ENCODE measurements at places on chromosomes 7 and 10.

DNA sequence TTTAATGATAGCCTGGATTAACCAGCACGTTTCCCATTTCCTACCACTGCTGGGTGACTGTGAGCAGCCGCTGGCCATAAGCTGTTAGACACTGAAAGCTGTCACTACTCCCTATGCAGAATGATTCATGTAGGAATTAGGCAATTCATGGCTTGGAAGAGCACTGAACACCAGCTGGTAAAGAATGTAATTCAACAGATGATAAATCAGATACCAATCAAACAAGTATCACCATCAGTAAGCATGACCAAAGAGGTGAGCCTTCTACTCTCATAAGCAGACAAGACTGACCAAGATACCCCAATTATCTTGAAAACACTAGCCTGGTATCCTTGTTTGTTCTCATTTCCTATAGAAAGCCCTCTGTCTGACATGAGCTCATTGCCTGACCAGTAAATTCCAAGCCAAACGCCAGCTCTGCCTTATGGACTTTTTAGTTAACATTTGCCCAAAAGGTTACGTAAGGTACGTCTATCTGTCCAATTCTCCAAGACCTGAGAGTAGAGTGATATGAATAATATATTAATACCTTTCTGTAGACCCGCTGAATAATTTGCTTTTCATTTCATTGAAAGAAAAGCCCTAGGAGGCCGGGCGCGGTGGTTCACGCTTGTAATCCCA lies 127.7 kb downstream of the ELMO1 start:
- DNase-seq: no peak

GRCh38 chr7:14934839-14935238 lies 32.3 kb upstream of the DGKB start:
- no peak for DNase-seq

- no peak for DNase-seq
Observed at GRCh38 chr10:44853796-44854195, 57.3 kb upstream of the TMEM72 start.

- DNase-seq: no peak
Observed at GRCh38 chr7:69217516-69218350, 380.5 kb upstream of the AUTS2 start.

GRCh38 chr7:38070718-38071117 lies 107.3 kb upstream of the STARD3NL start:
- DNase-seq: no peak

DNA sequence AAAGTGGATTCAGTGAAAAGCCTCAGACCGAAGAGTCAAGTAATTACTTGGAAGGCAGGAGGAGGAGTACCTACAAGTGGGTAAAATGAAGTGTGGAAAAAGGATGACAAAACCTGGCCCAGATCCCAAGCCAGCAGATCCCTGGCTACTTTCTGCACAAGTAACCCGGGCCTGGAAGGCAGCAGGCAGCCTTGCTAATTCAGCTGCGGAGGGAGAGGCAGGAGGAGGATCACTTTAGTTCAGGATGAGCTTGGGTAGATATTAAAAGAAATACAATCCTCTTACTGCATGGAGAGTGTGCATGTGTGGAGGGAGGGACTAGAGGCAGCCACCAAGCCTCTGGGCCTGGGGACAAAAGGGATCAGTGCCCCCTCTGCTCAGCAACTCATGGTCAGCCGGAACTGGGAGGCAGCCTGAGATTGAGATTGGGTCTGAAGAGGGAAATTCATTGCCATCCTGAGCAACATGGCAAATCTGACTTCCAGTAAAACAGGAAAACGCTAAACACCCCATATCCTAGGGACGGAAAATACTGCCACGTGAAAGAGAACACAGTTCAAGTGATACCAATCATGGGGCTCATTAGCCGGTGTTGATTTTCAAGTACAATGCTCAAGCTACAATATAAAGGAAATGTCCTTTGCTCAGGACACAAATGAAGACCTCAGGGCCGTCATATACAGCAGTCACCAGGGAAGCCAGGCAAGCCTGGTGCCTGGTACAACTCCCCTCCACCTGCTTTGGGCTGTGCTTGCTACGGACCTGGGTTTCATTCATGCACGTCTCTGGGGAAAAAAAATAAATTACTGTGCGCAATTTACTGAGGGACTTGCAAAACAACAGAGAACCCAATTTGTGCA lies 1.3 kb downstream of the AMPH start:
- no peak for DNase-seq

DNA sequence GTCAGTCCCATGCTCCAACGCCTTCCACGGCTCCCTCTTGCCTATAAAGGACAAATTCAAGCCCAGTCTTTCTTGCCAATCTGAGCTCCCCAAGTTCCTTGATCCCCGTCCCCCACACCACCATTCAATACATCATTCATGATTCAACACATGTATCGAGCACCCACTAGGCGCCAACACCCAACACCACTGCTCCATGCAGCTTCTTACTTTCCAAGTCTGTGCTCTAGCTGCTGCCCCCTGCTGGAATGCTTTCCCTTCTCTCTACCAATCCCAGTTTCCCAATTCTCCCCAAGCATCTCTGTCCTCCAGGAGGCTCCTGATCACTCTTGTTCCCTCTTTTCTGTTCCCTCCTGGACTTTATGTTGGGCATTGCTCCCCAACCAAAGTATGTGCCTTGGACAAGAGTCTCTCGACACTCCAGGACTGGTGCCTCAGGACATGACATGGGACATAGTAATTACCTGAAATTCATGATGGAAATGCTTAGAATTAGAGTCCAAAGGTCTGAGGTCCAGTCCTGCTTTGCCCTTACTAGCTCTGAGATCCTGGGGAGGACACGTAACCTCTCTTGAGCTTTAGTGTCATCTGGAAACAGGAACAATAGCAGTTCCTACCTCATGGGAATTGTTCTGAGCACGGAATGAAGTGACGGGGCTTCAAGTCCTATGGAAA lies 172.7 kb downstream of the NEURL1 start:
- no peak for DNase-seq

- DNase-seq: no peak
Observed at GRCh38 chr10:132018446-132018845, 36.7 kb upstream of the BNIP3 start.

DNA sequence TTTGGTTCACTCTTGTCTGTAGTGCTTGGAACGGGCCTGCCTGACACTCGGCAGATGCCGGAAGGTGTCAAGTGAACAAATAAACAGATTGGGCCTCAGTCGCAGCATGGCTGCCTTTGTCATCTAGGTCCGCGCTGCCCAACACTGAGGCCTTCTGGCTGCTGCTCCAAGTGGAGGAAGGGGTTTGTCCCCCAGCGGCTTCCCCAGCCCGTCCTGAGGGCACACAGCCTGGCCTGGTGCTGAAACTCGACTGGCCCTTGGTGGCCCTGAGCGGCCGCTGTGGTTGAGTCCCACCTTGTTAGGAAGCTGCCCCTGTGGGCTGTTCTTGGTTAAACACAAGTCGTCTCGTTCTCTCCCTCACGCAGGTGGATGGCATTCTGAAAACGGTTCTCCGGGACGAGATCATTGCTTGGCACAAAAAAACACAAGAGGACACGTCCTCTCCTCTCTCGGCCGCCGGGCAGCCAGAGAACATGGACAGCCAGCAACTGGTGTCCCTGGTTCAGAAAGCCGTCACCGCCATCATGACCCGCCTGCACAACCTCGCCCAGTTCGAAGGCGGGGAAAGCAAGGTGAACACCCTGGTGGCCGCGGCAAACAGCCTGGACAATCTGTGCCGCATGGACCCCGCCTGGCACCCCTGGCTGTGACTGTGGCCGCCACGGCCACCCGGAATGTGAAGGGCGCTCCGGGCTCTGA lies 132.1 kb downstream of the SMURF1 start:
- DNase-seq: no peak

GRCh38 chr10:69955897-69956740 lies 96.5 kb upstream of the MACROH2A2 start:
- no peak for DNase-seq

- no peak for DNase-seq
Observed at GRCh38 chr10:100636848-100637553, 101.3 kb downstream of the HIF1AN start.

- no peak for DNase-seq
Observed at GRCh38 chr10:6211671-6212635, 9.2 kb downstream of the PFKFB3 start.

GRCh38 chr10:107364872-107365271 lies 200.4 kb upstream of the SORCS1 start:
- DNase-seq: no peak

DNA sequence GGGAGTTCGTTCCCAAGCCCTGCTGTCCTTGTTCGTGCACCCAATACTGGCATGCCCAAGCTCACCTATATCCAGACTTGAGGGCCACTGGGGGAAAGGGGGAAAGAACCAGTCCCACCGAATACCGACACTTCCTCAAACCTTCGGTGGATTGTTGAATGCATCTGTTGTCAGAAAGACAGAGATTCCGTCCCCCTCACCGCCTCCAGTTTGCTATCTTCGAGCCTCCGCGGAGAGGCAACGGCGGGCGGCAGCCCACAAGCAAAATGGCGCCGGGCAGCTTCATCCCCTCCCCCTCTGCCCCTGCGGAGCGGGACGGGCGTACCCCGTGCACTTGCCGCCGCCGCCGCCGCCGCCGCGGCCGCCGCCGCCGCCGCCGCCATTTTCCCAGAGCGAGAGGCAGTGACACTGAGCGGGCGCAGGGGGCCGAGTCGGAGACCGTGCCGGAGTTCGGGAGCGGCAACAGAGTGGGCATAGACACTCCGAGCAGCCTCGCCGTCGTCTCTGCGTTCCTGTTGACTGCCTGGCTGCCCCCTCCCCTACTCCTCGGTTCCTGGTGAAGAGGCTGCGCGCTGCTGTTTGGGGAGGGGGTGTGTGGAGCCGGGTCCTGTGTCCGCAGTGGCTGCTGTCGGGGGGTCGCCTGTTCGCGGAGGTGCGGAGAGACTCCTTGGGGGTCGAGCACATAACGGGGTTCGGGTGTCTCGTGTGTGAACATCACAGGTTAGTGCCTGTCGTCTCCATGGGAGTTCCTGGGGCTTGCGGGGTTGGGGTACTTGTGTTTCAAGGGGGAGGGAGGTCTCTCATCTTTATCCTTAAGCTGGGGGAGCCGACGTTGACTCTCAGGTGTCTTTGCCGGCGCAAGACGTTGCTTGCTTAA lies at the start of gene KMT2E:
TSS of gene KMT2E (plus strand) at position 390 of the 877 bp plus-strand sequence. CDS start 26,748 bp downstream, outside the sequence.
- peak; percentile 48 for DNase-seq

- DNase-seq: no peak
Observed at GRCh38 chr7:144892761-144893160, 56.9 kb upstream of the TPK1 start.

DNA sequence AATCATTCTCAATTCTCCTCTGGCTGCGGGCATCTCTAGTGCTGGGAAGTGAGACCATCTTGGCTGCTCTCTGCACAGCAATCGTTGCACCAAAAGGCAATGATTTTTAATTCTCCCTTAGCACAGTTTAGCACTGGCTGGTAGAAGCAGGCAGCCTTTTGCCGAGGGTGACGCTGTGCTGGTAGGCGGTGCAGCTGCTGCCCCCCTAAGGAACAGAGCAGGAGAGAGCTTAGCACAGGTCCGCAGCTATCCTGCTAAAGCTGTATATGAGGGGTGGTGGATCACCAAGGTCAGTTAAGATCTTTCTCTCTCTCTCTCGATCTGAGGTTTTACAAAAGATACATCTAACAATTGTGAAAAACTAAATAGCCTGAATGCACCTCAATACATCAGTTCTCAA lies 390.1 kb downstream of the GATA3 start:
- no peak for DNase-seq

GRCh38 chr7:34227525-34227924 lies 322.2 kb downstream of the BMPER start:
- DNase-seq: no peak

DNA sequence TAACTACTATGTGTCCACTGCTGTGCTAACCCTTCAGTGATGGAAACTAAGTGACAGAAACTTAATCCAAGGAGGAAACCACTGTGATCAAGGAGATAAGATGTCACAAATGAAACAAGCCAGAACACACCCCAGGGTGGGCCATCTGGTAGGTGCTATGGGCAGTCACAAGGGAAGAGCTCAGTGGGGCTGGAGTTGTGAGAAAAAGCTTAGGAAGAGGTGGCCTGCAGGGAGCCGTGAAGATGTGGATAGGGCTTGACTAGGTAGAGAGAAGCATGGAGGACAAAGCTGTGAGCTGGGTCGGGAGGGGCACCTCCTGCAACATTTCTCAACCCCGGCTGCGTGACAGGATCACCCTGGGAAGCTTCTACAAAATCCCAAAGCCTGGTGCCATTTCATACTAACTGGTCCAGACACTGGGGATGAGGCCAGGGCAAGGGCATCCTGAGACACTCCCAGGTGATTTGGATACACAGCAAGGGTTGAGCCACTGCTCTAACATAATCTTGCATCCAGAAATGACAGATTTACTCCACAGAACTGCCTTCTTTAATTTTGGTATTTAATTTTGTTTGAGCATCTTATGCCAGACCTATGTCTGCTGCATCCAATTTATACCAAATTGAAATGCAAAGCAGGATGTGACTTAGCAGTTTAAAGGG lies 69.3 kb downstream of the OSBPL3 start:
- DNase-seq: no peak

- DNase-seq: no peak
Observed at GRCh38 chr10:5373307-5373706, 8.5 kb downstream of the UCN3 start.

GRCh38 chr7:102236592-102237287 lies 49.9 kb upstream of the SH2B2 start:
- DNase-seq: no peak

GRCh38 chr7:24757353-24758275 lies at the start of gene GSDME:
GSDME (minus strand) TSS chr7:24757464; CDS start chr7:24749774, 7,690 bp downstream.
- no peak for DNase-seq

- DNase-seq: peak; percentile 8
Observed at GRCh38 chr7:40551685-40552576, 417.1 kb downstream of the SUGCT start.

GRCh38 chr10:43605850-43606322 lies 352 bp upstream of the ZNF485 start:
- no peak for DNase-seq

All from GM12864 (cell line).